ENCODE measurements at places on chromosomes 11 and 22.

- no peak for DNase-seq
Measured at GRCh38 chr11:64056213-64056785, 20.6 kb downstream of the FLRT1 start.

- no peak for DNase-seq
Measured at GRCh38 chr11:111601636-111601978, 642 bp upstream of the SIK2 start.

DNA sequence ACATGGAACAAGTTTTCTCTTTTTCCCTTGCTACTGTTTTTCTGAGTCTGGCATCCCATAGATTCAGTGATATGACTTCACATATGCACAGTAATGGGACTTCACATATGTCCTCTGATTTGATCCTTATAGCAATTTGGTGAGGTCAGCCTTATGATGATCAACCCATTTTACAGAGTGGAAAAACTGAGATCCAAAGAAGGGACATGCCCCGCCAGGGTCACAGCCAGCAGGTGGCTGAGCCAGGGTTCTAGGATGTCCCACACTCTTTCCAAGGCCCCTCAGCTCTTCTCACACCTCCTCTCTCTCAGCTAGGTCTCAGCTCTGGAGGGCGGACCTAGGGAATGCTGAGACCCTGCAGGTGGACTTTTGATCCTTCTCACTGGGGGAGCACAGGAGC lies 44.3 kb upstream of the CD82 start:
- no peak for DNase-seq

DNA sequence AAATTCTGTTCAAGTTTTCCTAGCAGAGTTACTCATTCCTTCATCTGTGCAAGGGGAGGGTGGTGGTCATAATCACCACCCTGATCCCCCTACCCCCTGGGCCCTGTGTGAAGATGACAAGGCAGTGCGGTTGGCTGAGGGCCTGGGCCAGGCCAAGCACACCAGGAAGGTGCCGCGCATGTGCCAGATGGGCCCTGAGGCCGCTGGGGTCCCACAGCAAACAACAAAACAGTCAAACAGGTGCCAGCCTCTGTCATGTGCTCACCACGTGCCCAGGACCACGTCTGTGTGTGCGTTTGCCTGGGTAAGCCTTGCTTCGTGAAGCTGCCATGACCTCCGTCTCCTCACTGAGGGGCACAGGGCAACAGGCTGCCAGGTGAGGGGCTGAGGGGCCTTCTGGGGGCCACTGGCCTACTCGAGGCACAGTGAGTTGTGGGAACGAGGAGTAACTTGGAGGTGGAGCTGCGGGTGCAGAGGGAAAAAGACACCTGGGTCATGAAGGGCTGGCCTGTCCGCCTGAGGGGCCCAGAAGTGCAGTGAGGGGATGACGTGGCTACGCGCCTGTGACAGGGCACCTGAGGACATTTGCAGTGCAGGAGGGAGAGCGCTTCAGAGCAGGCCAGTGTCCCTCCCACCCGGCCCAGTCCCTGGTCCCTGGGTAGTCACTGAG lies 25.8 kb downstream of the RSPH14 start:
- DNase-seq = no peak

GRCh38 chr11:20668844-20669819 lies at the start of gene NELL1:
Gene NELL1 (plus strand): TSS chr11:20669586.
- peak; percentile 37 for DNase-seq

GRCh38 chr11:76201056-76201455 lies 5.2 kb downstream of the WNT11 start:
- DNase-seq = no peak

- DNase-seq = no peak
Measured at GRCh38 chr22:42793848-42794405, 63.1 kb downstream of the ARFGAP3 start.

DNA sequence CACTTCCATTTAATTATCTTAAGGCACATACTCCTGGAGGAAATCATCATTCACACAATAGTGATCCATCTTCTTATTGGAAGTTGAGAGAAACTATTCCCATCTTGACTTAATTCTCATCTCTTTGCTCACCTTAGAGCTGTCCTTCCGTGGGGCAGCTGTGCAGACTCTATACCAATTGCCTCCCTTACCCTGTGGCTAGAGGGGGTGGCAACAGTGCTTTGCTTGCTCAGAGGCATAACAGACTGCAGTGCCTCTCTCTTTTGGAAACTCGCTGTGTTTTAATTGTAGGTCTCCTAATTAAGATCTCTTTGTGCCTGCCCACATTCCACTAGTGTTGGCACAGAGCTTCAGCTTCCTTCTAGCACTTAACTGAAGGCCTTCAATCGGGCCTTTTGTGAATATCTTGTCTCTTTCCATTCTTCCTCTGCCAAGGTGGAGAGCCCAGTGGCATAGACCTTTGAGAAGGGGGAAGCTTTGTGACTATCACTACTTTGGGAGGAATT lies 5.5 kb downstream of the KMT2A start:
- DNase-seq = no peak

DNA sequence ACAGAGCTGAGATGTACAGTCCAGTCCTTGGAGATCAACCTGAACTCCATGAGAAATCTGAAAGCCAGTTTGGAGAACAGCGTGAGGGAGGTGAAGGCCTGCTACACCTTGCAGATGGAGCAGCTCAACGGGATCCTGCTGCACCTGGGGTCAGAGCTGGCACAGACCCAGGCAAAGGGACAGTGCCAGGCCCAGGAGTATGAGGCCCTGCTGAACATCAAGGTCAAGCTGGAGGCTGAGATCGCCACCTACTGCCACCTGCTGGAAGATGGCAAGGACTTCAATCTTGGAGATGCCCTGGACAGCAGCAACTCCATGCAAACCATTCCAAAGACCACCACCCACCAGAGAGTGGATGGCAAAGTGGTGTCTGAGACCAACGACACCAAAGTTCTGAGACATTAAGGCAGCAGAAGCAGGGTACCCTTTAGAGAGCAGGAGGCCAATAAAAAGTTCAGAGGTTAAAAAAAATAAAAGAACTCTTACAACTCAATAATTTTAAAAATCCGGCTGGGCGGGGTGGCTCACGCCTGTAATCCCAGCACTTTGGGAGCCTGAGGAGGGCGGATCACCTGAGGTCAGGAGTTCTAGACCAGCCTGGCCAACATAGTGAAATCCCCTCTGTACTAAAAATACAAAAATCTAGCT lies 69.9 kb upstream of the RTL6 start:
- DNase-seq = peak; percentile 3

- no peak for DNase-seq
Measured at GRCh38 chr11:72278905-72279304, 34.9 kb upstream of the PHOX2A start.

- DNase-seq = no peak
Measured at GRCh38 chr22:50012211-50013181, at the start of gene IL17REL. Gene IL17REL (minus strand): TSS chr22:50012765. CDS start chr22:50012646, 119 bp downstream.

- no peak for DNase-seq
Measured at GRCh38 chr11:2644844-2645778, 54.7 kb downstream of the KCNQ1OT1 start.
